ENCODE measurements at places on chromosomes 4 and X.

- no peak for DNase-seq
Measured at GRCh38 chr4:78656968-78657445, 105.4 kb downstream of the ANXA3 start.

DNA sequence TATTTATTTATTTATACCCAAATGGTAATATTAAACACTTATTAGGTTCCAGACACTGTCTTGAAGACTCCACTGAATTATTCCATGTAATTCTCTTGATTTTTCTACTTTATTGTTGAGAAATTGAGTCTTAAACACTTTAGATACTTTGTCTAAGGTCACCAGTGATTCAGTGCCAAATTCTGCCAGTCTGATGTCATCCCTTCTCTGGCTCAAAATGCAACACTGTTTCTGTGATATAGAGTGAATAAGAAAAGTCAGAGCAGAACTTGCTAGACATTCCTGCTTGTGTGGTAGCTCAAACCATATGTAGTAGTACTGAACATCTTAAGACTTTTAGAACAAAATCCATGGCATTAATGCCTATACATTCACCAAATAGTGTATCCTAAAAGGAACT, 164.3 kb downstream of the GABRB1 start:
- no peak for DNase-seq

DNA sequence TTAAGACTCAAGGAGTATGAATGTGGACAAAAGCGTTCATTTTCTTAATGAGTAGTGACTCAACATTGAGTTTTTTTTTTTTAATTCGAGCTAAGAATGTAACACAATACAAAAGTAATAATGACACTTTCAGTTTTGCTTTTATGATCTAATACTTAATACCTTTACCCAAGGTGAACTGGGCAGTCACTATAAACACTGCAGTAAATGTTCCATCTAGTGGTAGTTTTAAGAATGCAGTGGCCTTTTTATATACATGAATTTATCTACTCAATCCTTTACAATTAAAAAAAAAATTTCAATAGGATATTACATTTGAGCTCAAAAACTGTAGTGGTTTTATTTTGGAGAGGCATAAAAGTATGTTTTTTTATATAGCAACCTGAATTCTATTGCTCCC, 33.9 kb downstream of the PDK3 start:
- DNase-seq = no peak

- no peak for DNase-seq
Measured at GRCh38 chr4:575281-576141, 584 bp downstream of the TMEM271 start.

- DNase-seq = no peak
Measured at GRCh38 chr4:120144634-120145033, 78.0 kb upstream of the MAD2L1 start.

DNA sequence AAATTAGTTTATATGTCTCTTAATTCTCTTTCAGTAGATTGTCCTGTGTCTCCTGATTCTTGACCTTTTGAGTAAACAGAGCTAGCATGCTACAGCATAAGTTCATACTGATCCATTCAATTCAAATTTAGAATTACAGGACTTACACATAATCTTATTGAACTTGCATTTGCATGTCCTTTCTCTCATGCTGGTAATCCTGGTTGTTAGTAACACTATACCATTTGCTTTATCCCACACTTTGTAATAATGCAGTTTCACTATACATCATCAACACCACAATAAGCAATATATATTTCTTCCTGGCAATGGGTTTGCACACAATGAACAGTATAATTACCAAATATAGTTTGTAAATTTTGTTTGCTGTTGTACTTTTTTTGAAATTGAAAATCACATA, 937.2 kb upstream of the GRID2 start:
- no peak for DNase-seq

GRCh38 chr4:121842862-121843261, 19.2 kb upstream of the CCNA2 start:
- no peak for DNase-seq

GRCh38 chrX:10549280-10549679, 71.1 kb downstream of the MID1 start:
- no peak for DNase-seq

DNA sequence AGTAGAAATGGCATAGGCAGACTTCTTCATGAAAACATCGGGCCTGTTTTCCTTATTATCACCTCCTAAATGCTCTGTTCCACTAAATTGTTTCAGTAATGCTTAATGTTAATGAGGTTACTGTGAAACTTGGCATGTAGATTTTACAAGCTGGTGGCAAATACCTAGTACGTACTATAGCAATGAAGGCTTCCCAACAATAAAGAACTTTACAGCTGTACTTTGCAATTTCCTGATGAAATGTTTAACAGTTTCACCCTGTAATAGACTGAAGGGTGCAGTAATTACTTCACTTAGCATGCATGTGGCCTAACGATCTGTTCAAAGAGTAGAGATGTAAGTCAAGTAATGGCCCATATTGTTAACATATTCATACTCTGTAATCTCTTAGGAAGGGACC, 524.7 kb downstream of the IL15 start:
- no peak for DNase-seq

GRCh38 chr4:26459054-26459755, 31.1 kb downstream of the CCKAR start:
- DNase-seq = peak; percentile 48

GRCh38 chr4:26404743-26405206, 84.0 kb downstream of the RBPJ start:
- no peak for DNase-seq

GRCh38 chrX:8743126-8743732, 11.3 kb upstream of the ANOS1 start:
- peak; percentile 30 for DNase-seq

DNA sequence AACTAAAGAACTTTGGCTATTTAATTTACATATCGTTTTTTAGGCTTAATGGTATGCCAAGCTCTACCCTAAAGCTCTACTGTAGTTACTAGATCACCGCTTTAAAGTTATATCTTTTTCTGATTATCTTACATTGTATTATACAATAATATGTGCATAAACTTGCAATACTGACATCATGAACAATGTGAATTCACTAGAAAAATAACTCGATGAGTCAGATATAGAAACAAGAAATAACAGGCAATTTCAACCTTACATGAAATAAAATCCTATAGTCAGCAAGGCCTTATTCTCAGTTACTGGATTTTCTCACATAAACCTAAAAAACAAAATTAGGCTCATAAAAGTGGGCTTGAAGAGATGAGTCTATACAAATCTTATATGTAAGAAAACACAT, 32.5 kb downstream of the PDGFC start:
- DNase-seq = no peak

- no peak for DNase-seq
Measured at GRCh38 chr4:55424791-55425190, 29.0 kb downstream of the TMEM165 start.

DNA sequence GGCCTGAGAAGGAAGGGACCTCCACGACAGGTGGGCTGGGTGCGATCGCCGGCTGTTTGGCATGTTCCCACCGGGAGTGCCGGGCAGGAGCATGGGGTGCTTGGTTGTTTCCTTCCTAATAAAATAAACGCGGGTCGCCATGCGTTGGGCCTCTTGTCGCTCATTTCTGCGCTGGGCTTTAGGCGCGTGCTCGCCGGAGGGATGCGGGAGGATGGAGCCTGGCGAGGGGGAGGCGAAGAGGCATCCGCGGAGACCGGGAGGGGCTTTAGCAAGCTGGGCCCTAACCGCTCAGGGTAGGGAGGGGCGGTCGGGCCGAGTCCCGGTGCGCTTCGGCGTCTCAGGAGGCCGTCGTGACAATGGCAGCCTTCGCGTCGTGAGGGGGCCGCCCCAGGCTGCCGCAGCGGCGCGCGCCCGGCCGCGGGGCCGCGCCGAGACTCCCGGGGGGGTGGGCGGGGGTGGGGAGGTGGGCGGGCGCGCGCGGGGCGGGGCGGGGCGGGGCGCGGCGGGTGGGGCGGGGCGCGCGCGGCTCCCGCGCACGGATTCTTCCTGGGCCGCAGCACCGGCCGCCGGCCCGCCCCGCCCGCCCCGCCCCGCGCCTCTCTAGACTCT, 476 bp upstream of the GDI1 start:
- no peak for DNase-seq

- no peak for DNase-seq
Measured at GRCh38 chr4:153152501-153153338, 51.5 kb upstream of the TRIM2 start.

- DNase-seq = no peak
Measured at GRCh38 chr4:94523617-94524016, 71.9 kb downstream of the PDLIM5 start.

- DNase-seq = peak; percentile 40
Measured at GRCh38 chr4:51843309-51844152, 578 bp downstream of the DCUN1D4 start.

GRCh38 chr4:3780347-3781171, 14.4 kb downstream of the ADRA2C start:
- no peak for DNase-seq

DNA sequence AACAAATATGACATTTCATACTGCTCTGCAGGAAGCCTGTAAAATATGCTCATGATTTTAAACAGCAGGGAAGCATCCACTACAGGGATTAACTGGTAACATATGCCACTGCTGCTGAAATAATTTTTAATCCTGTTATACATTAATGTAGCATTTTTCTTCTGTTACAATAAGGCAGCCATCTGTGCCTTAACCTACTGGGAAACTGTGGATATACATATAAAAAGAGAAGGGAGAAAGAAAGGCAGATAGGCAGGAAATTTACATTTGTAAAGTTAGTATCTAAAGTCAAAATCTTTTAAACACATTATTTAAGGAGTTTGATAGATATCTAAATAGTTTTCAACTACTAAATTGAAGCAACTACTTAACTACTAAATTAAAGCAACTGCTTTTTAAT, 514.6 kb upstream of the KLHL4 start:
- no peak for DNase-seq

- no peak for DNase-seq
Measured at GRCh38 chr4:22514481-22514880, 1.4 kb downstream of the ADGRA3 start.

- DNase-seq = no peak
Measured at GRCh38 chr4:144171697-144172096, 31.2 kb upstream of the GYPA start.

DNA sequence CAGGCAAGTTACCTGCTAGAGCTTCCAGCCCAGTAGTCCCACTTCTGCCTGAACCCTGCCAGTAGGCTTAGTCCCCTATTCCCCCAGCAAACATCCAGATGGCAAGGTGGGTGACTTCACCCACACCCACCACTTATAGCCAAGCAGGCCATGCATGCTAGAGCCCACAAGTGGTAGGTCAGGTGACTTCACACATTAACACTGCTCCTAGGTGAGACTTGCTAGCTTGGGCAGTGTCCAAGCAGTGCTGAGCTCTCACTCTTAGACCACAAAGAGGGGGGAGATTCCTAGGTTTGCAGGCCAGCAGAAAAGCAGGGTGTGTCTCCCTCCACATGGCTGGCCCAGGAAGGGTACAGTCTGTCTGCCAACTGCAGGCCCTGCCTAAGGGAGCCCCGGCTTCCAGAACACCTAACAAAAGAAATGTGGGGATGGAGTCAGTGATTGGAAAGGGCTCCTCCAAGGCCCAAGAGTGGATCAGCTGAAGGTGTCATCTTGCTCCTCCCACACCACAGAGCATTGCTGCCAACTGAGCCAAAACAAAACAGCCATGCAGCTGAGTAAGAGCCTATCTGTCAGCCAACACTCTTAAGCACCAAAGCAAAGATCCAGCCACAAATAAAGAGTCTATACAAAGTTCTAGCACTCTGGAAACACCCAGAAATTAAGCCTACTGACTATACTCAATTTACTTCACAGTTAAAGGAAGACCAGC, 158.1 kb upstream of the USP38 start:
- DNase-seq = no peak
